ENCODE measurements at places on chromosomes 3 and 15. TPM values are rescaled to one million over a fixed set of nuclear protein-coding genes. Genes with fewer than 3 reads are reported as not detected.

DNA sequence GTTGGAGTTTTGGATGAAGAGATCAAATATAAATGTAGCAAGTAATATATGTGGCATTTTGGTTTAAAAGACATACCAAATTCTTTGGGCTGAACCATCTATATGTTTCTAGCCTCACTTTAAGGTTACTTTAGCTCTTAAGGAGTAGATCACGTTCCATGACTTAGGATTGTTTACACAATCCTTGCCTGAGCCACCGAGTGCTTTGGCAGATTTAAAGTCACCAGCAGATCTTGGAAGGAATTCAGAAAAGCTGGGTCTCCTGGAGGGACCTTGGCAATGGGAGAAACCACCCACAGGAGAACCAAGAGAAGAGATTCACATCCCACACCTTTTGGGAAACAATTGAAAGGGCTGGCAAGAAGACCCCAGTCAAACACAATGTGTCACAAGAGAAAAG, 54.5 kb downstream of the TM4SF18 start:
- DNase-seq = no peak

DNA sequence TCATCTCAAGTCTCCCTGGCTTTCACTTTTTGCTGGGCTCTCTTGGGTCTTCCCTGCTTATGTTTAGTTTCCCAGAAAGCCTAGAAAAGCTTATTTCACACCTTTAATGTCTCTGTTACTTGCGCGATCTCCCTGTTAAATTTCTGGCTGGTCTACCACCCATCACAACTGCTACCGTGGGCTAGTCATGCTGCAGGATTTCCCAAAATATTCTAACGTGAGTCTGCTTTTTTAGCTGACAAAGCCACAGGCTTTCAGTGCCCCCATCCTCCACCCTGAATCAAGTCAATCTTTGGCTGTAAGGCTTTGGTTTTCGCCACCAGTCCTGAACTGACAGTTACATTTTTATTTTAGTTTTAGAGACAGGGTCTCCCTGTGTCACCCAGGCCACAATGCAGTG, 74.1 kb downstream of the SUMF1 start:
- DNase-seq = no peak

DNA sequence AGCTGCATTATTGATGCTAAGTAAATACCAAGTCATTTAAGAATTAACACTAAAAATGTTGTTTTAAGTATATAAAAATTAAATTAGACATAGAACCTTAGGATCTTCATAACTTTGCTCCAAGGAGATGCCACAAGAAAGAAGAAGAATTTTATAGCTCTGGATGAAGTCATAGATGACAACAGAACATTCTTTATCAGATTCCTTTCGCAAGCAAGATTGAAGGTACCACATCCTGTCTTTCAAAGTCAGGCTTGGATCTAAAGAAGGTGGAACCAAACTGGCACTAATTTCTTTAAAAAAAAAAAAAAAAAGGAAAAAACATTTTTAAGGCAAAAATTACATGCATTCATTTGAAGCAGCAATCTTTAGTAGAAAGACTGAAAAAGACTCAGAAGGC, 62.5 kb downstream of the POLQ start:
- no peak for DNase-seq

- no peak for DNase-seq
Measured at GRCh38 chr3:139764069-139764905, 86.5 kb upstream of the NMNAT3 start.

- DNase-seq = no peak
Measured at GRCh38 chr3:119298565-119298941, 4.4 kb downstream of the ARHGAP31 start.

DNA sequence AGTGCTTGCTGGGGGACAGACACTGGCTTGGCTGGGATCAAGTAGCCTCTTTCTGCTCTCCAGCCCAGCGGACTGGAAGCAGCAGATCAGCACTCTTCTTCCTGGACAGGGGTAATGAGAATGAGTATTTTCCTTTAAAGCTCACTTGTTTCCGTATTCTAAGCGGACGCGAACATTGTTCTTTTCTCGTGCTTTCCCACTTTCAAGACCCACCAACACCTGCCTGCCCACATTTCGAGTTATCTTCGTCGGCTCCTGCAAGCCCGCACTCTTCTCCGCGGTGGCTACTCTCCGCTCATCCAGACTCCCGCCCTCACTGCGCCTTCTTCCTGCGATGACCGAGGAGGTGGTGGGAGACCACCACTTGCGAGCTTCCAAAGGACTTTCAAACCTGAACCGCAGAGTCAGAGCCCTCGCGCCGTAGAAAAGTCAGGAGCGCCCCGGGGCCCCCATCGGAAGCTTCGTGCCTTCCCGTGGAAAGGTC, 1.6 kb upstream of the PPM1L start:
- peak; percentile 32 for DNase-seq

GRCh38 chr3:16477521-16477920, 36.0 kb downstream of the RFTN1 start:
- DNase-seq = no peak

GRCh38 chr15:62492900-62493299, 327.8 kb upstream of the C2CD4B start:
- peak; percentile 32 for DNase-seq

GRCh38 chr15:100277087-100277855, 64.5 kb downstream of the ADAMTS17 start:
- no peak for DNase-seq

GRCh38 chr3:122390665-122391064, 6.7 kb downstream of the FAM162A start:
- no peak for DNase-seq

- no peak for DNase-seq
Measured at GRCh38 chr15:71629781-71630474, 180.4 kb upstream of the NR2E3 start.

- no peak for DNase-seq
Measured at GRCh38 chr3:72353236-72354128, 494.8 kb downstream of the SHQ1 start.

The GOLGA8S gene
- total RNA-seq = 0.45 TPM

The CLDN18 gene
- total RNA-seq = 161 TPM

The COLQ gene
- not detected for total RNA-seq

The CGNL1 gene
- 36.2 TPM for total RNA-seq

The KBTBD13 gene
- total RNA-seq = not detected

The SV2B gene
- 0.14 TPM for total RNA-seq

All from stomach (tissue), 19 donors.